ENCODE measurements at places on chromosomes 2 and 18. TPM values are rescaled to one million over a fixed set of nuclear protein-coding genes. Genes with fewer than 3 reads are reported as not detected.

- DNase-seq = no peak
- no peak overlapping the region for H3K4me3 ChIP-seq
- H3K27me3 ChIP-seq = no peaks in the 10 kb centered on the region
- H3K4me1 ChIP-seq = peaks cover 29% of the 10 kb centered on the region
Measured at GRCh38 chr2:239255628-239256349, 145.0 kb downstream of the HDAC4 start.

DNA sequence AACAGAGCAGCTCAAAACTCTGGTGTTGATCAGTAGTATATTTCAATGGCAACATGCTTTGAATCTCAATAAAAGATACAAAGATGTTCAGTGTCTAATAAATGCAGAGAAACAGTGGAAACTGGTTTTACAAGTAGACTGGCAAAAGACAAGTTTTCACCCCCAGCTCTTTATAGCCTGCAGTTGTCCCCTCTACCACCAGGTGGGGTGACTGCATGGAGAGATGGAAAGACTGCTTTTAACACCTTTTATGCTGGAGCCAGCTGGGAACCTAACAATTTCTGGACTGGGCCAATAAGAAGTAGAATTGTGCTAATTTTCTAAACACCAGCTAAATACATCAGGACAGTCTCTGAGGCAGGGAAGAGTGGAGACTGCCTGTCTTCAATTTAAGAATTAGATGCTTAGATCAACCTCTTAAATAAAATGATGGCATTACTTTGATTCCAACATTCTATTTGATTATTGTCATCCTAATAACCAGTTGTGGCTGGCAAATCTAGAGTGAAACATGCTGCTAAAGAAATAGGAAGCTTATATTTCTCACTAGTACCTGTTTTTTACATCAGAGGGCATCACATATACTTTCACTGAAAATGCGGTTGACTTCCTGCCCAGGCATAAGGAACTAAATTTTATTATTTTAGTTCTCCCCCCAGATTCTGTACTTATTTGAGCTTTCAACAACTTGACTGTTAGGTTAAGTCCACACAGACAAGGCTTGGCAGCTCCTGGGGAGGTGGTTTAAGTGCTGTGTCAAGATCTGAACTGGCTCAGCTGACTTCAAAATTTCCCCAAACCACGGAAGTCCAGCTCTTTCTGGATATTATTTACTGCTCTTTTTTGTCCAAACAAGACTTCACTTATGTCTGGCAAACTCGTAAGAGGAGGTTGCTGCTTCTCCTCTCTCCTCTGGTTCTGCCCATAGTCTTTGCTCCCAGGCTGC, 140.5 kb downstream of the TPGS2 start:
- peak; percentile 61 for DNase-seq
- no peak overlapping the region for H3K4me3 ChIP-seq
- H3K4me1 ChIP-seq = no peaks in the 10 kb centered on the region
- no peaks in the 10 kb centered on the region for H3K27me3 ChIP-seq
- H3K36me3 ChIP-seq = no peaks in the 10 kb centered on the region
- H3K27ac ChIP-seq = no peak overlapping the region

- H3K4me1 ChIP-seq = no peaks in the 10 kb centered on the region
- no peak overlapping the region for H3K27ac ChIP-seq
- H3K27me3 ChIP-seq = peaks cover 11% of the 10 kb centered on the region
- no peak overlapping the region for H3K4me3 ChIP-seq
Measured at GRCh38 chr2:10834068-10834655, 21.6 kb upstream of the PDIA6 start.

DNA sequence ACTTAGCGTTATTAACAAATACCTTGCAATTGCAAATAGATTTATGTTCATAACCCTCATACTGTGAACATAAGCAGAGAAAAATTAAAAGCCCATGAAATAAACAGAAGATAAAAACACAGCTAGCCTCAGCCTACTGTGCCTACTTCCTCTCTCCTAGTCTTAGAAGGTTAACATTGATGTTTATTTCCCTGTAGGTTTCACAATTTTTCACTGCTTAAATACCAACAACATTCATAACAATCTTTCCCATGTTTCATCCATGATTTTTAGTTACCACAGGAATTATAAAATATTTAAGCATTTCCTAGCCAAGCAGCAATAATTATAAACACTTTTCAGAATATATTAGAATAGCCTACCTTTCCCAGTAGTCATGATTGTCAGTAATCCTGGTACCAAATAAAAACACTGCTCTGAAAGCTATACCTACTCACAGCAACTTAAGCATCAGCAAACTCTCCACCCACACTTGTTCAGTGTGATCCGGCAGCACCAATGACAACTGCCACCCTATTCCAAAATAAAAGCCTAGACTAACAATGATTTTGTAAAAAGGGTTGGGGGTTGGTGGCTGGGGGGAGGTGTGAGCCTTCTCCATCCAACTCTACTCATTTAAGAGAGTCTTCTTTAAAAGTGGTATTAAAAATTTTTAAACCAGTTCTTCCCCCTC, 40.6 kb upstream of the RNU4ATAC start:
- DNase-seq = no peak
- H3K4me1 ChIP-seq = peaks cover 32% of the 10 kb centered on the region
- H3K27ac ChIP-seq = no peak overlapping the region
- H3K4me3 ChIP-seq = no peak overlapping the region
- H3K27me3 ChIP-seq = no peaks in the 10 kb centered on the region
- H3K36me3 ChIP-seq = peaks cover 3% of the 10 kb centered on the region

GRCh38 chr2:234098681-234099080, 48.2 kb downstream of the SPP2 start:
- no peaks in the 10 kb centered on the region for H3K36me3 ChIP-seq
- 0 out of 2 replicates have a peak, but pooled peaks cover 3% of the 10 kb centered on the region for H3K27me3 ChIP-seq
- no peak overlapping the region for H3K4me3 ChIP-seq
- no peaks in the 10 kb centered on the region for H3K4me1 ChIP-seq
- no peak overlapping the region for H3K27ac ChIP-seq

DNA sequence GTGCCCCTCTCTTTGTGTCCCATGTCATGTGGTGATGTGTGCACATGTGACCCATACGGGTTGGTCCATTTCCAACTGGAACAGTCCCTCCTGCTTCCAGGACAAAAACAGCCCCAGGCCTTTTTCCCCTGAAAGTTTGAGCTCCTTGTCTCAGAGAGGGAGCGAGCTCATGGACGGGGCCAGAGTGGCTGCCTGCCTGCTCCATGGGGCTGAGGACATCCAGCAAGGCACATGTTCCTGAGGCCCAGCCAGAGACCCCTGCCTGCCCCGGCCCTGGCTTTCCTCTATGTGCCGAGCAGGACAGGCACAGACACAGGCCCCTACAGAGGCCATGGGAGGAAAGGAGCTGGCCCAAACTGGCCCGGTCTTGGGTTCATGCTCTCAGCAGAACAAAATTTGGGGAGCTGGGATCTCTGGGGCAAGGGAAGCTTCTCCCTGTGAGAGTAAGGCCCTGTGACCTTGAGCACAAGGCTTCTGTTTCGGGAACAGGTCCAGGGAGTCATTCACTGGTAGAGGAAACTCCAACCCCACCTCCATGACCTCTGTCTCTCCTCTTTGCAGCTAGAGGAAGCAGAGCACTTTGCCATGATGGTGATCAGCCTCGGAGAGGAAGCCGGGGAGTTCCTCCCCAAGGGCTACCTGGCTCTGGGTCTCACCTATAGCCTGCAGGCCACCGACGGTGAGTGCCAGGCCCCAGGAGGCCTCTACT, 105.8 kb upstream of the MCFD2 start:
- no peak overlapping the region for H3K4me3 ChIP-seq
- no peak for DNase-seq
- H3K27ac ChIP-seq = no peak overlapping the region
- H3K27me3 ChIP-seq = no peaks in the 10 kb centered on the region
- peaks cover 41% of the 10 kb centered on the region for H3K36me3 ChIP-seq

GRCh38 chr2:156476850-156477206, 40.6 kb downstream of the GPD2 start:
- peaks cover 17% of the 10 kb centered on the region for H3K36me3 ChIP-seq
- peaks cover 54% of the 10 kb centered on the region for H3K4me1 ChIP-seq
- no peaks in the 10 kb centered on the region for H3K27me3 ChIP-seq
- DNase-seq = peak; percentile 73
- peak overlapping the region; percentile 75 for H3K27ac ChIP-seq

- H3K4me1 ChIP-seq = no peaks in the 10 kb centered on the region
- no peaks in the 10 kb centered on the region for H3K27me3 ChIP-seq
Measured at GRCh38 chr2:185475914-185476313, 262.7 kb upstream of the FSIP2 start.

DNA sequence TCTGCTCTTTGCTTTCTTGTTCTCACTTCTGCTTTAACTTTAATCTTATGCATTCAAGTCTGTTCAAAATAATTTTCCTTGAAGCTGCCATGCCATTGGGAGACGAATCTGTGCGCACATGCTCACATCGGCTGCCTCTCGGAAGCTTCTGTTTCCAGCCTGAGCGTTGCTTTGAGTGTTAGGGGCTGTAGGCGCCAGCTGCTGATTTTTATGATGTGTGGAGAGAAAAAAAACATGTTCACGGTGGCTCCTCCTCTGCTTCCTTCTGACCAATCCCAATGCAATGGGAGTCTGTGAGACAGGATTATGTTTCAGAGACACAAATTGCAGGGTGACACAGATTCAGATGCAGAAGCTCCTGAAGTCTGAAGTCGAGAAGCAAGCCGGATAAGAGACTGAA, at the start of gene MC4R:
MC4R (minus strand) TSS at position 180 of the 400 bp plus-strand sequence. CDS start 426 bp downstream, outside the sequence.
- H3K27ac ChIP-seq = no peak within 1 kb of the TSS
- no peaks in the 10 kb centered on the region for H3K4me1 ChIP-seq
- no peaks in the 10 kb centered on the region for H3K36me3 ChIP-seq

DNA sequence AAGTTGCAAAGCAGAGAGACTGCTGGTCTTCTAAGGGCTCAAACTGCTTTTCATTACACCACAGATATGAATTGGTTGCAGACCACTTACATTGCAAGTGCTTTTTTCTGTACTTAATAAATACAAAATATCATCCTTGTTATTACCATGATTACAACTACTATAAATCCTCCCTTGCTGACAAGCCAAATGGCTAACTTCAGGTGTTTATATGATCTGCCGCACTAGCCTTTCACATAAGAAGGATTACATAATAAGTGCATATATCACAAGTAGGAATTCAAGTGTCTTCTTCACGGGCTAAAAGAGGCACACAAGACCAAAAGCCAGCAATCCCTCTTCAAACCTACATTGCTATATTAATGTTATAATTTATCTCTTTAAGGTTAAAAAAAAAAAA, 373.0 kb downstream of the ZEB2 start:
- H3K27me3 ChIP-seq = no peaks in the 10 kb centered on the region
- no peak overlapping the region for H3K27ac ChIP-seq
- no peak overlapping the region for H3K4me3 ChIP-seq
- no peaks in the 10 kb centered on the region for H3K36me3 ChIP-seq
- DNase-seq = no peak
- H3K4me1 ChIP-seq = no peaks in the 10 kb centered on the region

GRCh38 chr2:64653109-64654062, at the start of gene SERTAD2:
Gene SERTAD2, minus strand, starts transcription at chr2:64653913. Its CDS starts 17,042 bp downstream, at chr2:64636871.
- peaks cover 7% of the 10 kb centered on the region for H3K36me3 ChIP-seq
- H3K27me3 ChIP-seq = no peaks in the 10 kb centered on the region
- peak; percentile 87 for DNase-seq
- peaks cover 29% of the 10 kb centered on the region for H3K4me1 ChIP-seq
- peak within 1 kb of the TSS; percentile 95 for H3K4me3 ChIP-seq
- peak within 1 kb of the TSS; percentile 100 for H3K27ac ChIP-seq

- no peaks in the 10 kb centered on the region for H3K27me3 ChIP-seq
- peaks cover 23% of the 10 kb centered on the region for H3K4me1 ChIP-seq
- DNase-seq = peak; percentile 73
- no peaks in the 10 kb centered on the region for H3K36me3 ChIP-seq
Measured at GRCh38 chr18:34956663-34957062, 84.5 kb upstream of the MAPRE2 start.

DNA sequence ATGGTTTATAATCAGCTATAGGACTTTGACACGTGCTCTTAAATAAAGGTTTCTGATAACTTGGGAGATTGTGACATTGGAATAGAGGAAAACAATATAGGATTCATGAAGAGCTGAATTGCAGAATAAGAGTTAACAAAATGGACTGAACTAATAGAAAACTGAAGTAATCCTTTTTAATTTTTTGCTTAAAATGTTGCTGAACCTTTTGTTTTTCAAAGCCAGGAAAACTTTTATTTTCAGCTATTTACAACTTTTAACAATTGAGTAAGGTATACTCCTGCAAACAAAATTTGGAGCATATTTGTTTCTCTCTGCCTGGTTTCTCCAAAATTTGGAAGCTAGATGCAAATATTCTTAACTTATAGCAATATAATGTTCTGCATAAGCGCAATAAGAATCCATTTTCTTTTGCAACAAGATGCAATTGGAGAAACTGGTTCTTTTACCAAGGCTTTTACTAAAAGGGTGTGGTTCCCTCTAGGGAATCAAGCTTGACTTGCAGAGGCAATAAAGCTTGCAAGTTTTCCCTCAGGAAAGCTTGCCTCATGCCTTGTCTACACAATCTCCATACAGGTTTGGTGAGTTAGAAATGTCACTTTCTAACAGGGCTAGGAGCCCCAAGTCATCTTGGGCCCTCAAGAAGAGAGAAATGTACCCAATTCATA, 10.3 kb upstream of the PDK1 start:
- H3K4me1 ChIP-seq = no peaks in the 10 kb centered on the region
- DNase-seq = no peak
- no peak overlapping the region for H3K27ac ChIP-seq

GRCh38 chr2:207599636-207600035, 25.6 kb downstream of the METTL21A start:
- H3K4me3 ChIP-seq = no peak overlapping the region
- H3K36me3 ChIP-seq = peaks cover 44% of the 10 kb centered on the region
- H3K4me1 ChIP-seq = no peaks in the 10 kb centered on the region
- H3K27ac ChIP-seq = no peak overlapping the region

DNA sequence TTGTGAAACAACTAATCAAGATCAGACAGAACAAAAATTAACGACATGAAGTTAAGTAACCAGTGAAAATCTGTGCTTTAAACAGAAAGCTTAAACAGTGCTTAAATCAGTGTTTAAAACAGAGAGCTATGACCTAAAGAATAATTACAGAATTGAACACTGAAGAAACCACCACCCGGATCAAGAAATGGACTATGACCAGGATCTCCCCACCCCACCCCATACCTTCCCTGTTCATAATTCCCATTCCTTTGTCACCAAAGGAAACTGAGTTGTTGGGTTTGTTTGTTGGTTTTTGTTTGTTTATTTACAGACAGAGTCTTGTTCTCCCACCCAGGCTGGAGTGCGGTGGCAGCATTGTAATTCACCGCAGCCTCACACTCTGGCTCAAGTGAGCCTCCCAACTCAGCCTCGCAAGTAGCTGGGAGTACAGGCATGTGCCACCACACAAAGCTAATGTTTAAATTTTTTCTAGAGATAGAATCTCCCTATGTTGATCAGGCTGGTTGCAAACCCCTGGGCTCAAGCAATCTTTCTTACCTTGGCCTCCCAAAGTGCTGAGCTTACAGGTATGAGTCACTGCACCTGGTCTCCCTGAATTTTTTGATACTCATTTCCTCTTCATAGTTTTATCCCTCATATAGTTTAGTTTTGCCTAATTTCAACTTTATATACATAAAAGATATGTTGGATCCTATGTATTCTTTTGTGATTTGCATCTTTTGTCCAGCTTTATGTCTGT, 8.2 kb upstream of the ALPG start:
- no peak overlapping the region for H3K4me3 ChIP-seq
- DNase-seq = no peak
- no peak overlapping the region for H3K27ac ChIP-seq
- no peaks in the 10 kb centered on the region for H3K4me1 ChIP-seq
- H3K27me3 ChIP-seq = no peaks in the 10 kb centered on the region

GRCh38 chr2:20351555-20352229, 1.0 kb upstream of the PUM2 start:
- H3K4me1 ChIP-seq = peaks cover 16% of the 10 kb centered on the region
- H3K36me3 ChIP-seq = peaks cover 18% of the 10 kb centered on the region
- H3K27ac ChIP-seq = peak overlapping the region; percentile 65
- H3K4me3 ChIP-seq = peak overlapping the region; percentile 92
- H3K27me3 ChIP-seq = no peaks in the 10 kb centered on the region
- DNase-seq = no peak

Gene CSRNP3
- not detected for total RNA-seq

Gene TDRD15
- total RNA-seq = not detected

Gene DIPK1C
- not detected for total RNA-seq

Gene SP140L
- 36.8 TPM for total RNA-seq

Gene RNF103
- total RNA-seq = 6.6 TPM

Gene GKN2
- total RNA-seq = not detected

Gene ADD2
- total RNA-seq = not detected

Gene CDH19
- not detected for total RNA-seq
